Activated CD8-positive, alpha-beta memory T cell treated with anti-CD3 and anti-CD28 coated beads, Interleukin-2, amount 50 U/mL, for 4 hours (primary cell): ENCODE measurements at places on chromosomes 1 and 21.
A peak's percentile ranks its signal among the peaks of the same experiment; 100 is the strongest.

GRCh38 chr1:24575905-24576587, 20.2 kb downstream of the NCMAP start:
- no peak for DNase-seq

- DNase-seq = no peak
Measured at GRCh38 chr1:200982071-200982945, 41.2 kb downstream of the KIF21B start.

- no peak for DNase-seq
Measured at GRCh38 chr21:41803316-41803715, 36.5 kb upstream of the RIPK4 start.

DNA sequence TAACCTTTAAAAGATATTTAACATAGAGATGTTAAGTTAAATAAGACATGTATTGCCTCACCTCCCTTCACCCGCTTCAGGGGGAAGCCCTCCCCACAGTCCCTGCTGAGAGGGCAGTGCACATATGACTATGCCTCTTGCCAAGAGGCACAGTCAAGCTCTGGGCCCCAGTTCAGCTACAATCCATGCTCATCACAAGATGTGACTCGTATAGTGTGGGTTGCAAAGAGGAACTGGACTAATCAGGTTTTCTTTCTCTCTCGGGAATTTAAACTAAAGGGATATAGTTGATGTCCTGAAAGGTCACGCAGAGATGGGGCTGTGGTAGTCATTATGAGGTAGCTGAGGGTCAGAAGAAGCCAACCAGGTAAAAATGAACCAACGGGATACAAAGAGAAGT, 35.6 kb downstream of the LYST start:
- no peak for DNase-seq

DNA sequence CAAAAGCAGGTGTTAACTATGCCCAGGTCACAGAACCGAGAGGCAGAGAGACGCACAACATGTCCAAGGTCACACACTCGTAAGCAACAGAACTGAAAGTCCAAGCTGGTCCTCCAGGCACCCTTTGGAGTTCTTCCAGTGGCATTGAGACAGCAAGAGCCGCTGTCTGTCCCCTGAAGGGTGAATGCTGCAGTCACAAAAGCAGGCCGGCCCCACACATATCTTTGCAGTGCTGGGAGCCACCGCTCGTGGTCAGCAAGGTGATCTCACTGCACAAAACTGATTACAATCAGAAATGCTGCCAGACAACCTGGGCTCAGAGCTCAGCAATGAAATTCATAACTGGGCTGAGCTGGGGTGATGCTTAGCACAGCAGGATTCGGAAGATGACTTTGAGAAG, 47.4 kb upstream of the RAB4A start:
- no peak for DNase-seq

DNA sequence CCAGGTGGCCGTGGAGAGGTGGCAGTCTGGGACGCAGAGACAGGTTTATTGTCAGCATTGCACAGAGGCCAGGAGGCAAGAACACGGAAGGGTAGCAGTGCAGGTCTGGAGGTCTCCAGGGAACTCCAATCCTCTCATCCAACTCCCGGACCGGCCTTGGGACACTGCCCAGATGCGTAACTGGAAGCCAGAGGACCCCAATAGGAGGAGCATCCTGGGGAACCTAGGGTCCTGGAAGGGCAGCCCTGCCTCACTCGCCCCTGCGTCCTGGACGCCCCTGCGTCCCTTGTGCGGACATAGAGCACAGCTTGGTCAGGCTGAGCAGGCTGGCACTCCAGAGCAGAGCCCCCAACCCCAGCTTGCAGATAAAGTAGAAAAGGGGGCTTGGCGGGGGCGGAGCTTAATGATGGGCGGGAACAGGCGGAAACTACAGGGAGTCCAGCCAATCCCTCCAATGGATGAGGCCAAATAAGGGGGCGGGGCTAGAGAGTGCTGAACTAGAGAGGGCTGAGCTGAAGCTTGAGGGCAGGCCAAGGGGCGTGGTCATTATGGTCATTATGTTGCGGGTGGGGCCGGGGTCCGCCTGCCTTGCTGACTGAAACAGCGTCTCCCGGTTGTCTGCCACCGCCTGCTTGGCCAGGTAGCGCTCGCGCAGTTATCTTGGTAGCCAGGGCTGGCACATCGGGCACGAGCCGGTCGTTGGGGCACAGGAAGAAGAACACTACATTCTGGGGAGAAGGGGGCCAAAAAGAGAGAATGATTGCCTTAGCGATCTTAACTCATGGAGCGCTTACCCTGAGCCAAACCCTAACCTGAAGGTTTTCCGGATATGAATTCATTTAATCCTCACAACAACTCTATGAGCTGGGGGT, 3.7 kb upstream of the ARHGEF19 start:
- DNase-seq = peak; percentile 49

DNA sequence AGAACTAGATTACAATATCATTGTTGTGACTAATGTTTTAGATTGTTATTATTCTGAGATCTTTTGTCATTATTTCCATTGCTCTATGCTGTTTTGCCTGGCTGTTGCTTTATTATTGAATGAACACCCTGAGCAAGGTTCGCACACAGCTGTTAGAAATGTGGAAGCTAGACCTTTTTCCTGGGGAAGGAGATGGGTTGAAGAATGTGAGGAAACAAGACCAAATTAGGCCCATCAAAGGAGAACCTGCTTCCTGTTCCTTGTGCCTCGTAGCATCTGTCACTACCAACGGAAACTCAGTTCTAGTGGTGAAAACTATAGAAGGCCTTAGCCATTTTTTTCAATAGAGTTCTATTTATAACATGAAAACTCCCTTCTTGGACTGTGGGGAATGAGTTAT, 68.7 kb downstream of the RGL1 start:
- DNase-seq = no peak
